ENCODE measurements at places on chromosomes 2 and 18.

GRCh38 chr2:21710031-21710430 lies 586.3 kb downstream of the TDRD15 start:
- no peak for DNase-seq

GRCh38 chr2:178237488-178238153 lies 43.3 kb downstream of the OSBPL6 start:
- DNase-seq, result no peak

- DNase-seq, result no peak
Measured at GRCh38 chr2:85785871-85786270, 32.1 kb downstream of the ATOH8 start.

DNA sequence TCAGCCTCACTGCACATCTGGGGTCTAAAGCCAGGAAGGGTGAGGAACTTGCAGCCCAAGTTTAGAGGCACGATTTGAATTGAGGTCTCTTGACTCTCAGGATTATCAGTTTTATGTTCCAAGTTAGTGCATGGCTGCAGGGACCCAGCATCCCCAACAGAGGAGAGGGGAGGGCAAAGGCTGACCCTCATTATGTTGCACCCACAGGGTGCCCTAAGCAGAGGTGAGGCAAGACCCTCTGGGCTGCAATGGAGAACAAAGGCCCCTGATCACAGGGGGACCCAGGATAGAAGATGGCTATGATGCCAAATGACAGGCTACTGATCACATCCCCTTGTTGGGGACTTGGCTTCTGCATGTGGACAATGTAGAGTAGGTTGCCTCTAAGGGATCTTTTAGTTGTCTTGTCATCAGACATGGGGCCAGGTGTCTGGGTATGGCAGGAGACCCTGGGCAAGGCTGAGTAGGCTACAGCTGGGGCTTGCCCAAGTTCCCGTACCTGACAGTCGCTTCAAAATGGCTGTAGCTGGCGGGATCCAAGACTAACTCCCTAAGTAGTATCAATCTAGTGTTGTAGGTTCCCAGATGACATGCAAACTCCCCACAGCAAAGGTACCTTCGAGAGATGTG lies 4.5 kb upstream of the GDF7 start:
- no peak for DNase-seq

DNA sequence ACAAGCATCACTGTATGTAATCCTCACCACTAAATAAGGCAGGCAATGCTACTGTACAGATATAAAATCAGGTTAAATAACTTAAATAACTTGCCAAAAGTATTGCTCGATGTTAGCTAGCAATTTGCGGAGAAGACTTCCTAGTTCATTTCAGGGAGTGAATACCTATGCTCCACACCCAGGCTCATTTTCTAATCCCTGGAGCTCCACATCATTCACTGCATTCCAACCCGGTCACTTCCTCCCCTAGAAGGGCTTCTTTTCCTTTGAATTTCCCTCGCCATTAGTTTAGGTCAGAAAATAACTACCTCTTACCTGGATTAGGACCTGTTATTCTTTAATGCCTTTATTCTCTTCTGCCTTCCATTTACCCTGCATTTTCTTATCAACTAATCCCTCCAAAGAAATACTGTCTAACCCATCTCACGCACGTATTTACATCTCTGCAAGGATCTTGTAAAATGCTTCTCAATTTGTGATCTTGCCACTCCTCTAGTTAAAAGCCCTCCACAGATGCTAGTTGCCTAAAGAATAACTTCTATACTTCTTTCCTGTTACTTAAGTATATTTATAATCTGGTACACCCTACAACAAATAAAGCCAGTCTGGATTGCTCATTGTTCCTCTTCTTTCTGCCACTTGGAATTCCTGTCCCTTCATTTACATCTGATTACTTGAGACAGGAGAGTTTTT lies 599.8 kb downstream of the NRXN1 start:
- no peak for DNase-seq

DNA sequence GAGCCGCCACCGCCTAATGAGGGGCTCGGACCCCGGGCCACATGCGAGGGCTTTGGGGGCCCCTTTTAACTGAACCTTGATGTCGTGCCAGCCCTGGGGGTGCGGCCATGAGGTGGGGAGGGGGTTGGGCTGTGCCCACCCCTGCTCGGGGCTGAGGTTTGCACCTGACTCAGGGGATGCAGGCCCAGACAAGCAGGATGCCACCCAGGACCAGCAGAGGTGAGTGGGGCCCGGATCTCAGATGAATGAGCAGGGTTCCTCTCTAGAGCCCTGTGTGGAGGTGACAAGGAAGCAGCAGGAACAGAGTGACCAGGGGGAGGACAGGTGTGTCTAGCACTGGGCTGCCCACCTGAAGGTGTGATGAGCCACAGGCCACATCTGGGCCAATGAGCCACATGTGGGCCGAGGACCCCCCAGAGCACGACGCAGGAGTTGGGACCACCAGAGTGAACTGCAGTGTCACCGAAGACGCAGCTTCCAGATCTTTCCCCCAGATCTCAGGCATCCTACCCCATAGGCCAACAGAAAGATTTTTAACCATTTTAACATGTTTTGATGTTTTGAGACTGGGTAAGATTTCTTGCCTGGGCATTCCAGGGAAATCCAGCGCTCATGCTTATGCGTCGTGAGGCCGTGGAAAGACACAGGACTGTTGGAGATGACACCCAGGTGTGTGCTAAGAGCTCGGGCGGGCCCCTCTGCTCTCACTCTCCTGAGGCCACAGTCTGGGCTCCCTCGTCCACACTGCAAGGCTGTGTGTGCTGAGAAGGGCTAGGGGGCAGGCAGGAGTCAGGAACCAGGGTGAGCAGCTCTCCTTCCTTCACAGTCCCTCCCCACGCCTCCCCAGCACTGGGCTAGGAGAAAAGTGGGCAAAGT lies 73.6 kb downstream of the DDX1 start:
- DNase-seq, result no peak

GRCh38 chr2:165660361-165660760 lies 133.7 kb downstream of the GALNT3 start:
- DNase-seq, result no peak

DNA sequence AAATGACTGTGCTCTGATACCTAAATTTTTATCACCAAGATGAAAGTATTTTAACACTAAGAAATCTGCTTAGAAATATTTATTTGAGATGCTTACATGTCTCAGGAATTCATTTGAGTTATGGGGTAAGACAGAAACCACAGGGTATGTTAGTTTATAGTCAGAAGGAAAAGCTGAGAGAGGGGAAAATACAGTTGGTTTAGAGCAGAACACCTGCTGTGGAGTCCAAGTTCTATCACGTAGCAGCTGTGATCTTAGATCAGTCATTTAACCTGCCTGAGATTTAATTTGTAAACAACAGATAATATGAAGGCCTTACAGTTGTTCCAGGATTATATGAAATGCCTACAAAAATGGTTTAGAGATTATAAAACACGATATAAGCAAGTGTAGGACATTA lies 29.0 kb downstream of the PDE6D start:
- no peak for DNase-seq

- DNase-seq, result peak; percentile 30
Measured at GRCh38 chr2:102703748-102704147, 58.1 kb upstream of the TMEM182 start.

DNA sequence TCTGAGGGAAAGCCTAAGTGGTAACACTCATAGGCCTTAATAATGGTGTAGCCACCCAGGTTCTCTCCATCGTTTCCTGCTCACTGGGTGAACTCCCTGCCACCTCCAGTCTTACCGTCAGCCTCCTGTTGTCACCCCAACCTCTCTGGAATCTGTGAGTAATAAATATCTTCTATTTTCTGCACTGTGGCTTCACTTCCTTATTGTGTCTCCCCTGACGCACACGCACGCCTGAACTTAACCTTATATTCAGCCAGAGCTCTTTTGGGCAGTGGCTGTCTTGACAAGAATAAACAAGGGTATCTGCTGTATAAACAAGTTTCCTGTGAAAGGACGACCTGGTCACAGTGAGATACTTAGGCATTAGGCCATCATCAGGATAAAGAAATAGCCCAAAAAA lies 467.2 kb downstream of the SPAG16 start:
- no peak for DNase-seq

DNA sequence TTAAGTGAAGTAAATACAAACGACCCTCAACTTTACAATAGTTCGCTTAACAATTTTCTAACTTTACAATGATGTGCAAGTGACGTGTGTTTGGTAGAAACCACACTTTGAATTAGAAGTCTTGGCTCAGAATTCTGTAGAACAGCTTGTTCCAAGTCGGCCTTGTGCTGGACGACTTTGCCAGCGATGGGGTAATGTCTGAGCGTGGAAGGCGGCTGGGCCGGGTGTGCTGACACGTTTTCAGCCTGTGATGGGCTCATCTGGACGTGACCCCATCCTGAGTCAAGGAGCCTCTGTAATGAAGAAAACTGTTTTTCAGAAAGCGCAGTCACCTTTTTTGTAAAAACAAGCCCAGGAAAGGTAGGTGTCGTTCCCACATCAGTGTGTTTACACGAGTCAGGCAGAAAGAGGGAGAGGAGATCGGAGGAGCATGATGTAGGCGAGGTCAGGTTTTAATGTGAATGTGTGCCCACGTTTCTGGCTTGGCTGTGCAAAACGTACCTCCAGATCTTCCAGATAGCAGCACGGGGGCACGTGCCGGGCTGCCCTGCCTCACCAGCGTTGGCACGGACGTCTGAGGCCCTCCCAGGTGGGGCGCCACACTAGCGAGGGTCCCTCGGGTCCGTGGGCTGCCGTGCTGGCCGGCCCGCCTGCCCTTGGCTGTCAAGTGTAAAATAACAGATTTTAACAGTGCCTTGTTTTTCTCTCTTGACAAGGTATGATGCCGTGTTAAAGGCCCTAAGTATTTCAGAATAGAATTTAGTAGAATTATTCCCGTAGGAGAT lies 54.6 kb downstream of the CTDP1 start:
- no peak for DNase-seq

GRCh38 chr2:101002562-101003277 lies 631 bp downstream of the RPL31 start:
- peak; percentile 28 for DNase-seq

- no peak for DNase-seq
Measured at GRCh38 chr2:217168496-217168895, 308.6 kb upstream of the TNP1 start.

Data from fibroblast of the aortic adventitia (primary cell).